Fibroblast of upper back skin (primary cell): ENCODE measurements at places on chromosomes 5 and 9.

DNA sequence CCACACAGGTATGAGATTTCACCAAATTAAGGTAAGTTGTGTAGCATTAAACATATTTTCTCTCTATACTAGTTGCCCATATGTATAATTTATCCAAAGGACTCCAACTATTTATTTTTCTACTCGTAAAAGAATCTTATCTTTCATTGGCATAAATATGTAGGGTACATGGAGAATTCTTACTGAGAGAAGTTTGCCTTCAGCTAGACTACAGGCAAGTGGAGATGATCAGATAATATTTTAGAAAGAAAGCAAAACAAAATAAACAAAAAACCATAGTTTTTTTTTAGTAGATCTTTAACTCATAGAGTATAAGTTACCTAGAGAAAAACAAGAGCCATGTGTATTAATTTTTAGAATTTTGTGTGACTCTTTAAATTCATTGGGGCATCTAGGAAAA is 743.1 kb upstream of the ARRDC3 start:
- DNase-seq = no peak

DNA sequence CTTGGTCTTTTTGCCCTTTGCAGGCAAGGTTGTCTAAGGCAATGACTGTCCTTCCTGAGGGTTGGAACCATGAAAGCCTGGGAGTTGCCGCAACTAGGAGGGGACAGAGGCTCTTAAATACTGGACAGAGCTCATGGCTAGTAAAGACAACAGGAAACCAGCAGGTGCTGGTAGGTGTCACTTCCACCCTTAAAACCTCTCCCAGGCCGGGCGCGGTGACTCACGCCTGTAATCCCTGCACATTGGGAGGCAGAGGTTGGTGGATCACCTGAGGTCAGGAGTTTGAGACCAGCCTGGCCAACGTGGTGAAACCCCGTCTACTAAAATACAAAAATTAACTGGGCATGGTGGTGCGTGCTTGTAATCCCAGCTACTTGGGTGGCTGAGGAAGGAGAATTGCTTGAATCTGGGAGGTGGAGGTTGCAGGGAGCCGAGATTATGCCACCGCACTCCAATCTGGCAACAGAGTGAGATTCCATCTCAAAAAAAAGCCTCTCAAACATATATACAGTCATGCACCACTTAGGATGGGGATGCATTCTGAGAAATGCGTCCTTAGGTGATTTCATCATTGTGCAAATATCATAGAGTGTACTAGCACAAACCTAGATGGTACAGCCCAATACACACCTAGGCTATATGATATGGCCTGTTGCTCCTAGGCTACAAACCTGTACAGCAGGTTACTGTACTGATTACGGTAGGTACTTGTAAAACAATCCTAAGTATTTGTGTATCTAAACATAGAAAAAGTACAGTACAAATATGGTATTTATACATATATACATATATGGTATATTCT is 102.7 kb downstream of the HSPA4 start:
- DNase-seq = no peak

DNA sequence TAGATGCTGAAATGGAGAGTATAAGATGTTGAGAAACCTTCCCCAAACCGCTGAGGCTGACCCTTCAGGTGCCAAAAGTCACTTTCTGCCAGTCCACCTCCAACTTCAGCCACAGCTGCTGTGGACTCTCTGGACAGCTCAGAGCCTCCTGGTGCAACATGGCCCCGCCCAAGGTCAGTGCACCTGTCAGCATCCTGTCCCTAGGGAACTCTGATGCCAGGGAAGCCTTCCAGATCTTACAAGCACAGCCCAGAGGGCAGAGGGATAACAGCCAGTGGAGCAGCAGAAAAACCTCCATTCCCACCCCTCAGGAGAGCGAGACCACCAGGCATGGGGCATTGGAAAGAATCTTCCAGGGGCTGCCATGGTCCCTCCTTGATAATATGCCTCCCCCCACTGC is 10.5 kb upstream of the PTGES2 start:
- DNase-seq = no peak

- no peak for DNase-seq
Observed at GRCh38 chr5:74184649-74185048, 455.9 kb downstream of the ENC1 start.

GRCh38 chr5:152185547-152186245 is 219.4 kb downstream of the NMUR2 start:
- DNase-seq = no peak

- DNase-seq = no peak
Observed at GRCh38 chr5:1111727-1112289, at the start of gene SLC12A7. Gene SLC12A7 (minus strand): TSS chr5:1112063. CDS start chr5:1111991, 72 bp downstream.

DNA sequence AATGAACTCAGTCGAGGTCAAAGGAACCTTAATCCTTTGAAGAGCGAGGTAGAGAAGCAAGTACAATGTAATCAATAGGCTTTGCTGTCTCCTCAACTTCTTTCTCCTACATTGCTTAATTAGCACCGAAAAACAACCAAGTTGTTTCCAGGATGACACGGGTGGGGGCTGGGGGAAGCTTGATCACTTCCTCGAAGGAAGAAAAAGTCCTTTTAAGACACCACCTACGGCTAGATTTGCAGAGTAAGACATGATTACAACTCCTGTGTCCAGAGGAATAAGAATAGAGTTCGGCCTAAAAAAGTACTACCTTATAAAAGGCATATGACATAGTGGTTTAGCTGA is 811 bp upstream of the ARRDC3 start:
- no peak for DNase-seq
